ENCODE measurements at places on chromosomes 12 and 14.

DNA sequence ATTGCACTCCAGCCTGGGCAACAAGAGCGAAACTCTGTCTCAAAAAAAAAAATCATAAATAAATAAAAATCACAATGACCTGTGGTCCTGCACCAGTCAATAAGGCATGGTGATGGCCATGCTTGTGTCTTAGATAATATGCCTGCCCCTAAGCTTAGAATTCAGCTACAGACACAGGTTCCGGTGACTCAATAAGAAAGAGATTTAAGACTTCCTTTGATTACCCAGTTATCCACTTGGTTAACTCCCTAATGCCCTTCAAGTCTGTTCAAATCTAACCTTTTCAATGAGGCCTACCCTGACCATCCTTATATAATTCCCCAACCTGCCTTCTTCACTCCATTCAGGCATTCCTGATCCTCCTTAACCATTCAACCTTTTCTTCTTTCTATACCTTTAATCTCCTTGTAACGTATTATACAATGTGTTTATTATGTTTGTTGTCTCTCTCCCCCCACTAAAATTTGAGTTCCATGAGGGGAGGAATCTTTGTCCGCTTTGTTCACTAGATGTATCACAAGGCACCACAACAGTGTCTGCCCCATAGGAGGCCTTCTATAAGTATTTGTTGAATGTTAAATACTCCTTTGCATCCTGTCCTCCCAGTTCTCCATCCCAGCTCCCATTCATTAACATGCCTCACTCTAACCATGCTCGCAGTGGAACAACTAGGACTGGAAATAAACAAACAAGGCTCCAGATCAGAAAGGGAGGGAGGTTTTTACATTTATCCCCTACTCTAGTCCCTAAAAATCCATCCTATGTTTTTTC lies 8.9 kb downstream of the MAP4K5 start:
- no peak overlapping the region for H3K4me3 ChIP-seq
- DNase-seq: no peak
- H3K4me1 ChIP-seq: peaks cover 49% of the 10 kb centered on the region
- H3K27me3 ChIP-seq: no peaks in the 10 kb centered on the region

DNA sequence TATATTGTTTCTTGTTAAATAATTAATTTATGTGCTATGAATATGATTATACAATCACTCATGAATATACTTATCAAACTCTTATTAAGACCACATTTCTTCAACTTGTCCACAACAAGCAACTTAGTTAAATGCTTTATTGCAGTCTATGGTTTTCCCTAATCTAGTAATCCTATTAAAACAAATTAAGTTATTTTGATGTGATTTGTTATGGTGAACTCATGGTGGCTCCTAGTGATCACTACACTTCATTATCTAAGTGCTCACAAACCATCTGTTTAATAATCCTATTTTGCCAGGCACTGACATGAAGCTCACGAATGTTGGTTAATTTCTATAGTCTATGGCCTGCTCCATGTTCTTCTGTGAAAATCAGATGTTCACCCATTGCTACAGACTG lies 42.9 kb downstream of the INSM2 start:
- H3K27ac ChIP-seq: no peak overlapping the region
- H3K36me3 ChIP-seq: peaks cover 5% of the 10 kb centered on the region
- DNase-seq: no peak
- H3K27me3 ChIP-seq: no peaks in the 10 kb centered on the region
- no peak overlapping the region for H3K4me3 ChIP-seq
- no peaks in the 10 kb centered on the region for H3K4me1 ChIP-seq

GRCh38 chr14:75646762-75647161 lies 13.9 kb downstream of the ERG28 start:
- H3K27ac ChIP-seq: peak overlapping the region; percentile 98
- no peak for DNase-seq
- H3K36me3 ChIP-seq: peaks cover 23% of the 10 kb centered on the region
- peaks cover 10% of the 10 kb centered on the region for H3K4me1 ChIP-seq
- no peak overlapping the region for H3K4me3 ChIP-seq

GRCh38 chr12:67994046-67994445 lies 4.8 kb downstream of the IFNG-AS1 start:
- H3K4me1 ChIP-seq: no peaks in the 10 kb centered on the region
- no peaks in the 10 kb centered on the region for H3K36me3 ChIP-seq
- no peak overlapping the region for H3K27ac ChIP-seq
- H3K4me3 ChIP-seq: no peak overlapping the region
- peaks cover 6% of the 10 kb centered on the region for H3K27me3 ChIP-seq

DNA sequence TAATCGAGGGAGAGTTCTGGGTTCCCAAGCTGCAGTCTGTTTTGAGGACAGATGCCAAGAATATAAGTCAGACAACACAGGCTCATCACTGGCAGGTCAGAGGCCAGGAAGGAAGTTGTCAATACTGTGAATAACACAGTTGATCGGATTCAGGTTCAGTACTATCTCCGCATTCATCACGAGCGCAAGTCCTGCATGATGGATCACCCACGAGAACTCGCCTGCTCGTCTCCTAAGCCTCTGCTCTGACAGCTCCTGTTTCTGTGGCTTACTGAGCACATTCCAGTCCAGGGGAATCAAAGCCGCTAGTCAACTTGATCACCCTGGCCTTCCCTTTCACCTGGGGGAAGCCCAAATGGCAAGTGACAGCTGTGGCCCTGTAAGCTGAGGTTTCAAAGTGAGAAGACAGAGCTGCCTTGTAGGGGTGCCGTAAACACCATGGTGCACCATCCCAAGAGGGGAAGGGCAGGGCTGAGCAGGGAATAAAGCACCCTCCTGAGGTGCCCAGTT lies 60.1 kb upstream of the DICER1 start:
- H3K27me3 ChIP-seq: no peaks in the 10 kb centered on the region
- H3K27ac ChIP-seq: peak overlapping the region; percentile 20

DNA sequence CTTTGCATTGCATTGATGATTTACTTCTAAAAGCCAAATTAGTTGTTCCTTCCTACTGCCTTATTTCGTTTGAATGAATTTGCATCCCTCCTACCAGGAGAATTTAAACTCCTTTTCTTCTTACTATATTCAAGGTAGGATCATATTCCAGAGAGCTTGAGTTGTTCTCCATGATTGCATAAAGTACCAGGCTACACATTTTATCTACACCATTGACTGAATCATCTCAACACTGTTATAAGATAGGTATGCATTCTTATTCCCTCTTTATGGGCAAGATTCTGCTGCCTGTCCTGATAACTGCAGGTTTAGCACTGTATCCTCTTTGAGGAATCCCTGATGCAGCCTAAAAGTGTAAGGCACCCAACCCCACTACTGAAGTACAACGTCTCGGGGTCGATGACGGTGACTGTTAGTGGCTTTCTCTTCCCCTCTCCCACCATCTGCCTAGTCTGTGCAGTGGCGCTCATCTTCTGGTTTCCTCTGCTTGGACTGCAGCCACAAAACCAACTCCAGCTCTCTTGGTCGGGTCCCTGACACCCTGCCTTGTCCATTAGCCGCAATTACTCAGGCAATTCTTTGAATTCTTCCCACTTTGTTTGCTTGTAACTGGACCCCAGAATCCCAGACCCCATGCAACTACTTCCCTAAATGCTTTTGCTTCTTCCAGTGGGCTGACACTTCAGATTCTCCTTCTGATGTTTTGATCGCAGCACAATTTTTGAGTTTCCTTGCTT lies 44.4 kb upstream of the STXBP6 start:
- H3K4me1 ChIP-seq: peaks cover 21% of the 10 kb centered on the region
- no peaks in the 10 kb centered on the region for H3K36me3 ChIP-seq
- no peak for DNase-seq
- no peak overlapping the region for H3K4me3 ChIP-seq

DNA sequence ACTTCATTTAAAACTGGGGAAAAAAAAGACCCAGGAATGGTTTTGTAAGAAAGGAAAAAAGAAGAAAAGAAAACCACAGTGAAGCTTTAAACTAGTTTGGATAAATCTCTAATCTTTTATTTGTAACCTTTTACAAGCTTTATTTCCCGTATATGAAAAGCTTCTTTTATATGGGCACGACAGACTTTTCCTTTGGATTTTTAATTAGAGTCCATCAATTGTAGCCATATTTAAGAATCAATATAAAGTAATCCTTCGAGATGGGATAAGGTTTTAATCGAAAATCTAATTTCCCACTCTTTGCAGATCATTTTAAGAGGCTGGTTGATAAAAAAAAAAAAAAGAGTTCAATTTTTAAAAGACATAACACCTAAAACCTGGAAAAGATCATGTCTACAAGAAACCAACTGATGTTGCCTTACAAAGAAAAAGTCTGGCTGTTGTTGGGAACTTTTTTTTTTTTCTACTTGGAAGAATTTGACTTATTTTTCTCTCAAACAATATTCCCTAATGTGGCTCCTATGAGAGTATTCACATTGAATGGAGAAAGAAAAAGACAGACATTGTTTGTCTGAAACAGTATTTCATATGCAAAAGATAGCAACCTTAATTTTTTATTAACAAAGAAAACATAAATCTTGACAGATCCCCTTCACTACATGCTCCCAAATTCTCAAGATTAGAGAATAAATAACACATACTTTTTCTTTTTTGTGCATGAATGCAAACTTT lies 4.9 kb upstream of the OTX2 start:
- no peaks in the 10 kb centered on the region for H3K36me3 ChIP-seq
- H3K27ac ChIP-seq: no peak overlapping the region
- H3K4me1 ChIP-seq: peaks cover under 1% of the 10 kb centered on the region

GRCh38 chr14:61355892-61356325 lies 34.5 kb downstream of the PRKCH start:
- peaks cover 5% of the 10 kb centered on the region for H3K36me3 ChIP-seq
- H3K4me3 ChIP-seq: peak overlapping the region; percentile 75
- no peaks in the 10 kb centered on the region for H3K27me3 ChIP-seq
- peak overlapping the region; percentile 93 for H3K27ac ChIP-seq

DNA sequence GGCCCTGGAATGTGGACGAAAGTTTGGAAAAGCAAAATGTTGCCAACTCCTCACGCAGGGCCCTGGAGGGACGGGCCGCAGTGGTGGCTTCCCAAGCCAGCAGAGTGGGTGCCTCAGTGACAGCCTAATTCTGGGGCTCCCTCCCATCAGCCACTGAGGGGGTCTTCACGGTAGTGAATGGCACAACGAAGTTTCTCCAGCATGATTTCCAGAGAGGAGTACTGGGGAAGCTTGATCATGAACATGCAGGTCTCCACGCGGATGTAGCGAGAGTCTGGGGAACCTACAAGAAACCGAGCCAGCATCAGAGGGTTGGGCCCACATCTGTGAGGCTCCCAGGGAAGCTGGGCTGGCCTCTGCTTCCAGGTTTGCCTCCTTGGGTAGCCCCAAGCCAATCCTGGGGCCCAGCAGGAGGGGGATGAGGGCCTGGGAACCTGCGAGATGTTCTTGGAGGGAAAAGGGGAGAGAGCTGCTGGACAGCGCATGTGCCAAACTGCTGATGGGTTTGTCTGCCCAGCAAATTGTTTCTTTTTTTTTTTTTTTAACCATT lies 37.0 kb downstream of the TRAFD1 start:
- no peaks in the 10 kb centered on the region for H3K27me3 ChIP-seq
- no peak overlapping the region for H3K27ac ChIP-seq
- H3K36me3 ChIP-seq: peaks cover 27% of the 10 kb centered on the region
- DNase-seq: no peak
- H3K4me1 ChIP-seq: no peaks in the 10 kb centered on the region

DNA sequence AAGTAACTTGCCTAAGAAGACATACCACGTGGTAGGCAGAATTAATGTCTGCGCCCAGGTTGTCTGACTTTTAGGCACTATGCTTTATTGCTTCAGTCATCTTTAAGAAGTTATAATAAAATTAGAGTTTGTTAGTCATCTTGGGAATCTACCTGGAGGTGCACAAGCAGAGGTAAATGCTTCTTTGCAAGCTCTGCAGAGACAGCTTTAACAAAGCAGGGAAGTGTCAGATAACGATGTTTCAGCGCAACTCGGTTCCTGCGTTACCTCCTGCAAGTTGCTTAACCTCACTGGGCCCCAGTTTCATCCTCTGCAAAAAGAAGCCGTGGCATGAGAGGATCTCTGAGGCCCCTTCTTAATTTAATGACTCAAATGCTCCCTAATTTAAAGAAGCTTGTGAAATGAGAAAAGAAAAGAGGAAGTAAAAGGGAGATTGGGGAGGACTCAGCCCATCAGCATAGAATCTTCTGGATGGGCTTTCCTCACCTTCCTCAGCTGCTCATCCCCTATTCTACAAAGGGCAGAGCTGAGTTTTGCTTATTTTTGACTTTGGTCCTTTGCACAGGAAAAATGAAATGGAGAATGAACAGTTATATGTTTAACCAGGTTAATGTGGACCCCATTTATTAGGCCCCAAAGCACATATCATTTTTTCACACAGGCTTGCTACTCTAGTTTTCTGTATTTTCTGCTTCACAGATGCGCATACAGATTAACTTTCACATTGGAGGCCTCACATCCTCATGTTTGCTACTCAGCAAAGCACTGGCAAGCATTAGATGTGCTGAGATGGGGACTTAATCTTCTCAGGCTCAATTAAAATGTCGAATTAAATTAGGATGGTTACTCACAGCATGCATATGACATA lies 5.1 kb downstream of the ARHGDIB start:
- peaks cover 7% of the 10 kb centered on the region for H3K4me1 ChIP-seq
- no peak for DNase-seq
- H3K4me3 ChIP-seq: no peak overlapping the region
- peaks cover 8% of the 10 kb centered on the region for H3K36me3 ChIP-seq
- H3K27ac ChIP-seq: no peak overlapping the region
- H3K27me3 ChIP-seq: peaks cover 4% of the 10 kb centered on the region

- H3K27me3 ChIP-seq: peaks cover 19% of the 10 kb centered on the region
- H3K27ac ChIP-seq: no peak overlapping the region
- DNase-seq: peak; percentile 52
- H3K36me3 ChIP-seq: peaks cover 3% of the 10 kb centered on the region
Observed at GRCh38 chr14:76767681-76768656, 6.7 kb downstream of the VASH1 start.

GRCh38 chr14:21049271-21049673 lies 7.1 kb downstream of the RNASE7 start:
- peaks cover 14% of the 10 kb centered on the region for H3K4me1 ChIP-seq
- H3K27ac ChIP-seq: no peak overlapping the region
- no peak for DNase-seq
- H3K27me3 ChIP-seq: peaks cover 2% of the 10 kb centered on the region
- no peaks in the 10 kb centered on the region for H3K36me3 ChIP-seq

DNA sequence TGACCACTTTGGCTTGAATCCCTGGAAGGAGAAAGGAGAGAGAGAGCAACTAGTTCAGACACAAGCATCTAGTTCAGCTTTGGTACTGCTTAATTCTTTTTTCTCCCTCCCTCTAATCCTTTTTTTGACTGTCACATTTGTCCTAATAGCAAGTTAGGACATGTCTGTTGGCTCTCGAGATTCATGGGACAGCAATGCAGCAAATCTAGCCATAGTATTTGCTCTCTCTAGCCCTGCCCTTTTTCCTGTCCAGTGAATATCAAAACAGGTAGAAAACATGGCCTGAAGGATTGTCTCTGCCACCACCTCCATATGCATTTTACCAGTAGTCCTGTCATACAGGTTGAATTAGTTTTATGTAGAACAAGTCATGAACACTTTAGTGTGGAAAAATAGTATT lies 116.4 kb downstream of the PTPRB start:
- no peaks in the 10 kb centered on the region for H3K36me3 ChIP-seq
- no peak overlapping the region for H3K4me3 ChIP-seq
- H3K4me1 ChIP-seq: no peaks in the 10 kb centered on the region
- DNase-seq: no peak
- H3K27me3 ChIP-seq: no peaks in the 10 kb centered on the region

GRCh38 chr14:39229222-39229543 lies 4.5 kb upstream of the MIA2 start:
- H3K27me3 ChIP-seq: no peaks in the 10 kb centered on the region
- no peaks in the 10 kb centered on the region for H3K36me3 ChIP-seq
- no peaks in the 10 kb centered on the region for H3K4me1 ChIP-seq
- H3K4me3 ChIP-seq: no peak overlapping the region

- no peak overlapping the region for H3K4me3 ChIP-seq
- H3K27ac ChIP-seq: no peak overlapping the region
- H3K36me3 ChIP-seq: no peaks in the 10 kb centered on the region
- peaks cover 31% of the 10 kb centered on the region for H3K27me3 ChIP-seq
- no peak for DNase-seq
Observed at GRCh38 chr12:1922985-1923384, 4.5 kb upstream of the CACNA2D4 start.
